ENCODE measurements at places on chromosomes 6 and 20.

GRCh38 chr20:51914758-51915157 lies 112.4 kb upstream of the SALL4 start:
- DNase-seq, result no peak

DNA sequence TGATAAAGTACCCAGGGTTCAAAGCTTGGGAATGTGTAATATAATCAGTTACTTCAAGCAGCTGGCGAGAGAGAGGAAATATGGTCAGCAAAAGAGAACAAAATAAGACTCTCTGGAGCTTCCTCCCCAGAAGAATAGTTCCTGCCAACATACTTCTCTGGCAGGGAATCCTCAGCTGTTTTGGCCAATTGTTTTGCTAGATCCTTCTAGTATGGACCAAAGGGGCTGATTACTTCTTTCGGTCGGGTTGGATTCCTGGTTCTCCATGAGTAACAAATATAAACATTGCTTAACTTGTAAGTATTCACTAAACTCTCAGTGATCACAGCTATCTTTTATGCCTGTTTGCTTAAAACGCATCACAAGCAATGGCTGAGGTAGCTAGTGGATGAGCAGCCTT lies 31.4 kb upstream of the FBXO9 start:
- DNase-seq, result no peak

DNA sequence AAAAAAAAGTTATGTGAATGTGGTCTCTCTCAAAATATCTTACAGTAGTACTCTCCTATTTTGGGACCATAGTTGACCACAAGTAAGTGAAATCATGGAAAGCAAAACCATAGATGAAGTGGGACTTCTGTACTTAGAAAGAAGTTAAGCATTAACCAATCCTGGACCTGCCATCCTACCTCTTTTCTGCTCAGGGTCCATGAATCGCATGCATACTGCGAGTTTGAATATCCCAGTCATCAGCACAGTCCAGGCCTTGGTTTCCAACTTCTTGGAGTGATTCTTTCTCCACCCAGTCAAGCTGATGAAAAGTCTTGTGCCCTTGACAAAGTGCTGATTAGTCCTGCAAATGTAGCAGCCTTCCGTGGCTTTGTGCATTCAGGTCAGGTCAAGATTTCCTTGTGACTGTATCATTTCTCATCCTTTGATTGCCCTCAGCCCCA lies 46.0 kb downstream of the RNF217 start:
- no peak for DNase-seq

DNA sequence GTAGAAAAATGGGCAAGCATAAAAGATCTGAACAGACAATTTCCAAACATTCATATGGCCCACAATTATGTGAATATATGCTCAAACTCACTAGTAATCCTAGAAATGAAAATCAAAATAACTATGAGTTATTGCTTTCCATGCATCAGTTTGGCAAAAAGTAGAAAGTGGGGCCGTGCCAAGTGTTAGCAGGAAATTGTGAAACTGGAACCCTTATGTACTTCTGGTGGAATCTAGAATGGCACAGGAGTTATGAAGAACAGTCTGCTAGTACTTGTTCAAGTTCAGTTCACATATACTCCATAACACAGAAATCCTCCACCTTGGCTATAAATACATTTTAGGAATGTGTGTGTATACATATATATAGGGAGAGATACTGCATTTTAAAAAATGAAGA lies 89.8 kb downstream of the EYA2 start:
- no peak for DNase-seq

DNA sequence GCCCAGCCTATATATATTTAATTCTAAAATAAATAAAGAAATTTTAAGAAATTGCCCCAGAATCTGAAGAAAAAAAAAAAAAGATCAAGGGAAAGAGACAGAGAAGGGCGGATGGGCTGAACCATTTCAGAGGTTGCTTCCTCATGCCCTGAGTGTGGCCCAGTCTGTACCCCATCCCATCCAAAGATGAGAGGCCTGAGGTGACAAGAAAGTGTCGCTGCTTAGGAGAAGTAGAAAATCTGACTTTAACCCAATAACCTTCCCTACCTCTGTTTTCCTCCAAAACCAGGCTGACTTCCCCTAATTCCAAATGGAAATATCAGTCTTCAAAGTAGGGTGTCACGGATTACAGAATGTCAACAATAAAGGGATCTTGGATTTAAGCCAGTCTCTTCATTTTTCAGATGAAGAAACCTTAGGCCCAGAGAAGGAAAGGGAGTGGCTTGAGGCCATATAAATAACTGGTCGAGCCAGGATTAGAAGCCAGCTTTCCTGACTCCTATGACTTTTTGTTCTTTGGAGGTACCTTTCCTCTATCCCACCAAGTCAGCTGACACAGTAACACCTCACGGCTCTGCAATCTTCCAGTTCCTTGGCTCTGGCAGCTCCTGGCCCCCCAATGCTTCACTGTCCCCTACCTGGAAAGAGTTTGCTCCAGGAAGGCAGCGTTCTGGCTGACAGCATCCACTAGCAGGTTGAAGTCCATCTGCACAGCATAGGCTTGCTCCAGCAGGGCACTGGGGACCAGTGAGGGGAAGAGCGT lies 10.1 kb downstream of the GSS start:
- DNase-seq, result no peak

- DNase-seq, result no peak
These were observed 61.8 kb downstream of the FAM229B start for GRCh38 chr6:112149236-112149635.

DNA sequence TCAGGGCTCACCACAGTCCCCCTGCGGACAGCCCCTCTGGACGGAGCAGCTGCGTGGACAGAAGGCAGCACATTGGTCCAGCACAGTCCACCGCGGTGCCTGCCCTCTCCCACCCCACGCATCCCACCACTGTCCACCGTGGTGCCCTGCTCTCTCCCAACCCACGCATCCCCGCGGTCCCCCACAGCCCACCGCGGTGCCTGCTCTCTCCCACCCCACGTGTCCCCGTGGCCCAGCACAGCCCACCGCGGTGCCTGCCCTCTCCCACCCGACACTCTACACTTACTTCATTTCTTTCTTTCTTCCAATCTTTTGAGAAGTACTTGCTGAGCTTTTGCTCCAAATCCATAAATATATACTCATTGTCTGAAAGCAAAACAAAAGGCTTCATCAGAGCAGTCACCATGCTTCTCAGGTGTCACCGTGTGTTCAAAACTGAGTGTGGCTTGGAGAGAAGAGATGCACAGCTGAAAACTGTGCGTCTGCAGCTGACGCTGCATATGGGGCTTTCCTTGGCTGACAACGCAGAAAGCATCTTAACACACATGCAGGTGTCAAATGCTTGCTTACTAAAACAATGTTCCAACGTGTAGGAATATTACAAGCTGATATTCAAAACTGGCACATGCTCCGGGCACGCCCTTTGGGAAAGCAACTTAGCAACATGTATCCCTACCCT lies 11.8 kb downstream of the FRMD1 start:
- no peak for DNase-seq

DNA sequence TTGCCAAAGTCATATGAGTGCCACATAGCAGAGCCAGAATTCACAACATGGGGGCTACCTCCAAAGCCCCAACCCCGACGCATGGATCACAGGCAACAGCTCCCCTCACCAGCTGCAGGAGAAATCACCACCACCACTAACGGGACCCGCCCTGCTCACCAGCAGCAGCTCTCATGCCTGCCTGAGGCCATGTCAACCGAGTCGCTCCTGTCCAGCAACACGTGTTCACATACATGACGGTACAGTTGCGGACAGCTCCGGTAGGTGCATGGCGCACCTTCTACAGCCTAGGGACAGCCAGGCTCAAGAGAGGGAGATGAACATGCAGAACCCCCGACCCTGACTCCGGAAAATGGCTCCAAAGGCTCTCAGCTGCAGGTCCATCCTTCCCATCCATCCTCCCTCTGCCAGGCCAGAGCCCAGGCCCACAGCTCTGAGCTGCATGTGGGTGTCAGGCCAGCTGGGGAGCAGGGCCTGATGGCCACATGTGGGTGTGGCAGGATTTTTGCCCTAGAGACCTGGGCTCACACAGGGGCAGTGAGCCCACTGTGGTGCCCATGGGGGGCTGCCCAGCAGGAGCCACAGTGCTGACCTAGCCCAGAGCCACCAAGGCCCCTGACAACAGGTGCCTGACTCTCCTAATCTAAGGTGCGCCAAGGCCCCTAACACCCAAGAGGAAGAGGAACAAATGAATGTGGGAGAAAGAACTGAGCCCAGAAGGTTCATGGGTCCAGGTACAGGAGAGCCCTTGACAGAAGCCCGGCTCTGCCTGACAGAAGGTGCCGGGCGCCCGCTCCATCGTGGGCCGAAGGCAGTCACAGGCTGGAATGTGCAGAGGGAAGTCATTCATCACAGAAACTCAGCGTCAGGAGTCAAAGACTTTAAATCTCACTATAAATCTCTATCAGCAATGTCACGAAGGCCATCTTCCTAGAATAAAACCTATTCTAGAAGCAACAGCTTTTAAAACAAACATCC lies 10.5 kb downstream of the RPS6KA2 start:
- no peak for DNase-seq

- DNase-seq, result no peak
These were observed 146.9 kb downstream of the FOXC1 start for GRCh38 chr6:1756472-1757129.

Measured in activated T-cell treated with anti-CD3 and anti-CD28 coated beads, Interleukin-2, amount 50 U/mL, for 72 hours (primary cell).